Esophagus muscularis mucosa (tissue), 4 donors: ENCODE measurements at places on chromosomes 13 and 19.
A peak's percentile ranks its signal among the peaks of the same experiment; 100 is the strongest.

- DNase-seq = no peak
Observed at GRCh38 chr13:97658556-97658955, 224.6 kb downstream of the RAP2A start.

GRCh38 chr19:4811328-4812131 is 20.0 kb downstream of the TICAM1 start:
- no peak for DNase-seq

GRCh38 chr19:30877661-30878113 is 471.5 kb downstream of the TSHZ3 start:
- DNase-seq = no peak

GRCh38 chr13:93104270-93104669 is 122.3 kb upstream of the GPC6 start:
- no peak for DNase-seq

- DNase-seq = no peak
Observed at GRCh38 chr13:67619995-67620380, 389.9 kb upstream of the PCDH9 start.

DNA sequence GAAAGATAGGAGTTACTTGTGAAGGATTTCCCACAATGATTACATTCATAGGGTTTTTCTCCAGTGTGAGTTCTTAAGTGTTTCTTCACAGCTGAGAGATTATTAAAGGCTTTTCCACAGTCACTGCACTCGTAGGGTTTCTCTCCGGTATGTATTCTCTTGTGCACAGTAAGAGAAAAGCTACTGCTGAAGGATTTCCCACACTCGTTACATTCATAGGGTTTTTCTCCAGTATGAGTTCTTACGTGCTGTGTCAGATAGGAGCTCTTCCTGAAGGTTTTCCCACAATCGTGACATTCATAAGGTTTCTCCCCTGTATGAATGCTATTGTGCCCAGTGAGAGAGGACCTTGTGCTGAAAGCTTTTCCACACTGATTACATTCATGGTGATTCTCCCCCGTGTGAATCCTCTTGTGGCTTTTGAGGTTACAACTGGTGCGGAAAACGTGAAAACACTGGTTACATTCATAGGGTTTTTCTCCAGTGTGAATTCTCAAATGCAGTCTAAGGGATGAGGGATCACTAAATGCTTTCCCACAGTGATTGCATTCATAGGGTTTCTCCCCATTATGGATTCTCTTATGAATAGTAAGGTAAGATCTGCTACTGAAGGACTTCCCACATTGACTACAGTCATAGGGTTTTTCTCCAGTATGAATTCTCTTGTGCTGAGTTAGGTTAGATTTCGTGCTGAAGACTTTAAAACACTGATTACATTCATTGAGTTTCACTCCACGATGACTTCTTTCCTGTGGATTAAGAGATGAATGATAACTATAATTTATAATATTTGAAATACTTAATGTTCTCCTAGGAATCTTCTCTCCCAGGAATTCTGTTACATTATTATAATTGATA is 20.6 kb downstream of the ZNF558 start:
- peak; percentile 10 for DNase-seq

DNA sequence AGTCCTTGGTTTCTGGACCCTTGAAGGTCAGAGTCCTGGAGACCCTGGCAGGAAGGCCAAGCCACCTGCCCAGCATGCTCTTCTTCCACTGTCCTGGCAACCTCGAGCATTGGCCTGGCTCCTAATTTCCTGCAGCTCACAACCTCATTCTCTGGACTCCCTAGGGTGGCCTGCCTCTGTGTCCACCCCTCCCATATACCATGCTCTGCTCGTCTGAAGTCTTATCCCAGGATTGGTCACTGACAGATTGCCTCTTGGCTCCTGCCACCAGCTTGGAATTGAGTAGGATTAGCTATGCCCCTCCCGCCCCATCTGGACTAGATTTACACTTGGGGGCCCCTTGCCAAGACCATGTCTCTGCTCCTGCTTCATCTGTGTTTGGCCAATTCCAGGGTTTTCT is 17.1 kb upstream of the WASF3 start:
- no peak for DNase-seq

DNA sequence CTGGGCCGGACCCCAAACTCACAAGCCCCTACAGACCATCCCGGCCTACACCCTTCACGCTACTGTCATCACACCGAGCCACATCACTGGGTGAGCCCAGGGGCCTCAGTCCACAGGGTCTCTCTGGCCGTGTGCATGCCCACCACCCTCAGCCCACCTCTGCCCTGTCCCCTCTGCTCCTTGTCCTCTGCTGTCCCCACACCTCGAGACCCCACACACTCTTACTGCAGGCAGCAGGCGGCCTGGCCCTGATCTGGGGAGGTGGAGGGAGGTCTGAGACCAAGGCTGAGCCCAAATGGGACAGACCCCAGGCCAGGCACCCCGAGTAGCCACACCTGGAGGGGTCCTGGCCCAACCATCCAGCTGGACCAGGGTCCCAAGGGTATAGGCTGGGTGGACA is 35.2 kb downstream of the PEPD start:
- no peak for DNase-seq

GRCh38 chr13:38866649-38867048 is 124.0 kb downstream of the STOML3 start:
- DNase-seq = no peak

- no peak for DNase-seq
Observed at GRCh38 chr13:28056970-28057712, 43.2 kb downstream of the FLT3 start.

DNA sequence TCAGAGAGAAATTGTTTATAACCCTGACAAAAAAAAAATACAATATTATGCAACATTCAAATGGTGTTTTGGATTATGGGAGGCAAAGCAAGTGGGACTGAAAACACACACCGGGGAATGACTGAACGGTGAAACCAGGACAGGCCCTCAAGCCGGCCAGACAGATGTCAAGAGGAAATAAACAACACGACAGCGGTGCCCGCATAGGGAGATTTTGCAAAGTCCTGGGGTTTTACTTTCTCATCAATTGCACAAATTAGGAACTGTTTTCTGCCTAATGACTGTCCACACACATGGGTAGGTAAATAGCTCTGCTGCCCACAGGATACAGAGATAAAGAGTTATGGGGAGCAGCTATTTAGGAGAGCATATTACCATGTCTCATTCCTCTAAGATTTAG is 134.5 kb downstream of the IRS2 start:
- no peak for DNase-seq

GRCh38 chr13:80168089-80168850 is 172.7 kb downstream of the SPRY2 start:
- DNase-seq = no peak

GRCh38 chr13:40452741-40453334 is 213.6 kb downstream of the FOXO1 start:
- DNase-seq = no peak

DNA sequence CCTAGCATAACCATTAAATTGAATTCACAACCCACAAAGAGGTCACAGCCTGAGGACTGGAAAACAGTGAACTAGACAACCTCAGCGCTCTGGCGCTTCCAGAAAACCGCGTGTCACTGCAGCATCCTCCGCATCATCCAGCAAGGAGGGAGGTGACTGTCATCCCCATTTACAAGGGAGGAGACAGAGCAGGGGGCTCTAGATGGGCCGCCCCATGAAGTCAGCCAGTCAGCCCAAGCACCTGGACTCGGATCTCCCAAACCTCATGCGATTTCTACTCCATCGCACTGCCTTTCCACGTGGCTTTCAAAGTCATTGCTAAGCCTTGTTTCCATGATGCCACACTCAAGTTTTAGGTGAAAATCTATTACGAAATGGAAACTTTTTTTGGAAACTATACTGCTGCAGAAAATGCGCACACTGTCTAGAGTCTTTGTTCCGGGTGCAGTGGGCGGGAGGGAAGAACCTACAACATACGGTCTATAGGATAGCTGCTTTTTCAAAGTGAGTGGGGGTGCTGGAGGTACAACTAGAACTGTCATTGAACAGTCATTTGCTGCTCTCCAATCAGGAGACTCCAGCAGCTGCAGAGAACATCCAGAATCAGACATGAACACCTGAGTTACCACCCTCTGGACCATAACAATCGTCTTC is 2.8 kb downstream of the AP3D1 start:
- no peak for DNase-seq

- DNase-seq = no peak
Observed at GRCh38 chr19:944171-944567, 18.3 kb downstream of the ARID3A start.

- no peak for DNase-seq
Observed at GRCh38 chr13:105643966-105644365, 891.5 kb downstream of the EFNB2 start.

GRCh38 chr19:7641290-7642276 is 4.7 kb downstream of the STXBP2 start:
- DNase-seq = no peak

- no peak for DNase-seq
Observed at GRCh38 chr13:47845981-47846380, 155.1 kb downstream of the SUCLA2 start.
